ENCODE measurements at places on chromosomes 11 and 22. TPM values are rescaled to one million over a fixed set of nuclear protein-coding genes. Genes with fewer than 3 reads are reported as not detected.

The NAALAD2 gene
- total RNA-seq, result 0.26 TPM

The ARHGAP20 gene
- total RNA-seq, result 0.13 TPM

The PIWIL4 gene
- total RNA-seq, result 0.76 TPM

The SAA4 gene
- not detected for total RNA-seq

The TTLL1 gene
- total RNA-seq, result 8.2 TPM

The PKNOX2 gene
- not detected for total RNA-seq

The TRIM6 gene
- 3.9 TPM for total RNA-seq

The P2RY6 gene
- 0.26 TPM for total RNA-seq

The LRRC32 gene
- total RNA-seq, result 20.9 TPM

The IGLL1 gene
- total RNA-seq, result not detected

The LIPT2 gene
- total RNA-seq, result 4.5 TPM

The TENM4 gene
- 0.13 TPM for total RNA-seq

The ZNF214 gene
- total RNA-seq, result 0.38 TPM

The FGF3 gene
- total RNA-seq, result not detected

The OR2D2 gene
- total RNA-seq, result 0.25 TPM

The OR4D5 gene
- total RNA-seq, result not detected

The YPEL1 gene
- total RNA-seq, result 2.4 TPM

The SMIM35 gene
- not detected for total RNA-seq

The THRSP gene
- not detected for total RNA-seq

The OR52H1 gene
- total RNA-seq, result 0.13 TPM

The ABCC8 gene
- total RNA-seq, result not detected

The SYTL2 gene
- total RNA-seq, result 0.25 TPM

The SLC22A9 gene
- not detected for total RNA-seq

The OR52I1 gene
- not detected for total RNA-seq

The SCGB1D2 gene
- total RNA-seq, result not detected

The SMCO4 gene
- 11.8 TPM for total RNA-seq

The PRG3 gene
- total RNA-seq, result not detected

The MS4A3 gene
- not detected for total RNA-seq

The ASRGL1 gene
- total RNA-seq, result 8.6 TPM

The GRM5 gene
- total RNA-seq, result under 0.01 TPM

The NAV2 gene
- total RNA-seq, result 3.2 TPM

The LRRC4C gene
- total RNA-seq, result not detected

The POTEH gene
- not detected for total RNA-seq

The VPREB1 gene
- total RNA-seq, result not detected

The CCS gene
- 34.6 TPM for total RNA-seq

The PLA2G6 gene
- total RNA-seq, result 1.5 TPM

The MMP13 gene
- not detected for total RNA-seq

The NXPE1 gene
- not detected for total RNA-seq

The MYBPC3 gene
- total RNA-seq, result not detected

The EXPH5 gene
- under 0.01 TPM for total RNA-seq

The NCAM1 gene
- 4.2 TPM for total RNA-seq

The APOA1 gene
- total RNA-seq, result not detected

The ARVCF gene
- total RNA-seq, result 81.3 TPM

The IL18 gene
- not detected for total RNA-seq

The APLNR gene
- total RNA-seq, result 0.90 TPM

The SMC1B gene
- under 0.01 TPM for total RNA-seq

The CDC42EP2 gene
- 6.4 TPM for total RNA-seq

The MRGPRE gene
- total RNA-seq, result not detected
